ENCODE measurements at places on chromosomes 1 and 21.
A peak's percentile ranks its signal among the peaks of the same experiment; 100 is the strongest.

DNA sequence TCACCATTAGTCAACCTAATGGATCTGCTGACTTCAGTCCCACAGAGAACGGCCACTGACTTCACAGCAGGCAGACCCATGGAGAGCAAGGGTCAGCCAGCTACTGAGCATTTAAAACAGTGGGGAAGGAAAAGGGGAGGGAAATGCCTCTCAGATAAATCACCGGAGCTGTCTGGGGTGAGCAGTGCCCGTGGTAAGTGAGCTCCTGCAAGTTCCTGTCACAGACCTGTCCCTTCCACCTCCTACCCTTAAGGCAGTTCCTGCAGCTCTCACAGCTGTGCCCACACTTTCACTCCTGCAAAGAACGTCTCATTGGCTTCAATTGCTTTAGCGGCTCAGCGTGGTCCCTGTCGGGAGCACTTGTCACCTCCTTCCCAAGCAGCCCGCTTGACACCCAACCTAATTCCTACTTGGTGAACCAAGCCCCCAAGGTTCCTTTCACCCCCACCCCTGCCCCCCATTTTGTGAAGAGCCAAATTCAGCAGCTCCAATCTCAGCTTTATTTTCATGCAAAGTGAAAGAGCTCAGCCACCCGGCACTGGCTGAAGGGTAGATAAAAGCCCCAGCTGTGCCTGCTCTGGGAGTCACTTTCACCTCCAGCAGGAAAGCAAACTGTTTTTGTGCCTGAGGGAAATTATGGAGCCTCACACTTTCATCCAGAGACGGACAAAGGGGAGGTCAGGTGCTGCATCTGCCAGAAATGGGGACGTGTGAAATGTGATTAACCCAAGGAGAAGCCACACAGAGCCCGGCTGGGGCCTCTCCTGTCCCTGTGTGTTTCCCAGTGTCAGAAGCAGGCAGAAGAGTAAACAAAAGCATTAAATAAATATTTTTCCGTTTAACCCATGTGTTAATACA is 306.2 kb downstream of the TTLL7 start:
- DNase-seq = peak; percentile 2

- no peak for DNase-seq
Measured at GRCh38 chr1:243543501-243543900, 287.7 kb downstream of the SDCCAG8 start.

DNA sequence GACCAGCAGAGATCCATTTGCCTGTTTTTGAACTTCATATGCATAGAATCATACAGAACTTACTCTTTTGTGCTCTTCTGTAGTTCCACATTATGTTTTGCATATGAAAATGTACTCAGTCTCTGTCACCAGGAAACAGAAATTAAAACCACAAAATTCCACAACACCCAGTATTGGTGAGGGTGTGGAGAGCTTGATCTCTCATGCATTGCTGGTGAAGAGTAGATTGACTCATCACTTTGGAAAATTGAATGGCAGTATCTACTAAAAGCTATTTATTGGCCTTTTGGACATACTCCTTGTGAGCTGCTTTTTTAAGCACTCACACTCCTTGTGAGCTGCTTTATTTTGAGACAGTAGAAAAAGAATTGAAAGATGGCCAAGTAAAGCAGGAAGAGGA is 43.3 kb downstream of the VTCN1 start:
- no peak for DNase-seq

GRCh38 chr21:36282568-36283230 is 37.3 kb upstream of the MORC3 start:
- no peak for DNase-seq

DNA sequence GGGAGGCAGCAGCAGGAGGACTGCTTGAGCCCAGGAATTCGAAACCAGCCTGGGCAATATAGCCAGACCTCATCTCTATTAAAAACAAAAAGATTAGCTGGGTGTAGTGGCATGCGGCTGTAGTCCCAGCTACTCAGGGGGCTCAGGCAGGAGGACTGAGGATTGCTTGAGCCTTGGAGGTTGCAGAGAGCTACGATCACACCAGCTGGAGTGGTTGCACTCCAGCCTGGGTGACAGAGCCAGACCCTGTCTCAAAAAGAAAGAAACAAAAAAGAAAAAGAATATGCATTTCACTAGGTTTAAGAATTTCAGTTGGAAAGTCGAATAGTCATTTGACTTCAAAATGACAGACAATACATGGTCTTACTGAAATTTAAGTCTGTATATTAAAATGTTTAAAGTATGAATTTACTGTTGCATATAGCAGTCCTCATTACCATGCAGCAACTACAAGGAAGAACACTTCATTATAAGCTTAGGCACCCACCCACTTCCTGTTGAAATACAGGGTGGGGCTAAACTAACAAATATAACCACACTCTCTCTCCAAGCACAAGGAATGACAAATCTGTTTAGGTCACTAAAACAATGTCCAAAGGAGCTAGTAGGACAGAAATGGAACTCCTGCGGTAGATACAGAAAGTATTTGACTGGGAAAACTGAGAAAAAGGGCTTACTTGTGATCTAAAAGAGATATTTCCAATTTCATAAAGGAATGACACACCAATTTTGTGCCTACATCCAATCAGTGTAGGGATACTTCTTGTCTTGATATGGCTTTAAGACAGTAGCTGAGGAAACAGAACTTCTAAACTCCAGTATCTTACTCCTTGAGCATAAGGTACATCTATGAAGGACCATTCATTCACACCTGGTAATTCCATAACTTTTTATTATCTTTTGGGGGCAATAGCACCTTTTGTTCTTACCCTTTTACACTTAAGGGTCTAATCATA is 44.1 kb downstream of the GPR3 start:
- DNase-seq = peak; percentile 62

Measured in CD4-positive, alpha-beta T cell treated with Interferon alpha-2 for 1 hour (primary cell).